ENCODE measurements at places on chromosomes 5 and 9.

DNA sequence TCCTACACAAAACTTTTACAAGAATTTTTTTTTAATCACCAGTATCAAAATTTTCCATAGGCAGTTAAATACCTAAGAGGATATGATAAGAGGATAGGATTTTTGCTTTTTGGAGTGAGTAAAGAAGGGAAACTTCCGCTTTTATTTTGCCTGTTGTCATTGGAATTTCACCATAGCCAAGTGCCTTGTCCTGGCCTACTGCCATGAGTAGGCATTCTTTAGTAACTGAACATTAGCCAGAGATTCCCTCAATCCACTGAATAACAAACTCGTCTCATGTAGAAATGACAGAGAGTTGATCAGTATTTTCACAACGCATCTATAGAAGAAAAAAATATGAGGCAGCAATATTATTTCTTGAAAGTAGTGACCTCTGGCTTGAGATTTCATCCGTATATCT is 289.6 kb upstream of the ADAMTSL1 start:
- peak; percentile 27 for DNase-seq

DNA sequence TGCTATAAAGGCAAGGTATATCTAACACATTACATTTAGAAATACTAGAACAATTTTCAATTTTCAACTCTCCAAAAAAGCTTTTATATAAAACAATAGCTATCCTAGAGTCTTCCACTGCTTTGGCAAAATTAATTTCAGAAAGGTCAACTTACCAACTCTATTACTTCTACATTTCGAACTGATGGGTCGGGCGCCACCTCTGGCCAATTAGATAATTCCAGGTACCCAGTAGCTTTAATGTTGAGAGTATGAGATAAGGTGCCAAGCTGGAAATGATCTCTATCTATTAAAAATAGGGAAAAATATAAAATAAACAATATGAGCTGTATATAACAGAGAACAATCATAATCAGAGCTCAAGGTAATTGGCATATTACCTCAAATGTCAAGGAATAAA is 166.6 kb downstream of the AP3B1 start:
- no peak for DNase-seq

DNA sequence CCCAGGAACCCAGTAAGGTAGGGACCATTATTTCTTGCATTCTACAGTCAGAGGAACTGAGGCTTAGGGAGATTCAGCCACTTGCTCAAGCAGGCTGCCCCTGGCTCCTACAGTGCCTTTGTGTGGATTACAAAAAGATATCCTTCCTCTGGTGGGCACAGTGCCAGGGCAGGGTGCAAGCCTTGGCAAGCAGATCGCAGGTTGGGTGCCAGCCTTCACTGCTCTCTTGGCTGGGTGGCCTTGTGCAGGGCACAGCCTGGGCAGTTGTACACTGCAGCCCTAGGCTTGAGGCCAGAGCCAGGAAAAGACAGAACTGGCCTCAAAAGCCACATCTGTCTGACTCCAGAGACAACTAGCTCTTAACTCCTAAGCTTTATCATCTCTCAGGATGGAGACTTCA is 15.0 kb downstream of the DOCK2 start:
- peak; percentile 63 for DNase-seq

DNA sequence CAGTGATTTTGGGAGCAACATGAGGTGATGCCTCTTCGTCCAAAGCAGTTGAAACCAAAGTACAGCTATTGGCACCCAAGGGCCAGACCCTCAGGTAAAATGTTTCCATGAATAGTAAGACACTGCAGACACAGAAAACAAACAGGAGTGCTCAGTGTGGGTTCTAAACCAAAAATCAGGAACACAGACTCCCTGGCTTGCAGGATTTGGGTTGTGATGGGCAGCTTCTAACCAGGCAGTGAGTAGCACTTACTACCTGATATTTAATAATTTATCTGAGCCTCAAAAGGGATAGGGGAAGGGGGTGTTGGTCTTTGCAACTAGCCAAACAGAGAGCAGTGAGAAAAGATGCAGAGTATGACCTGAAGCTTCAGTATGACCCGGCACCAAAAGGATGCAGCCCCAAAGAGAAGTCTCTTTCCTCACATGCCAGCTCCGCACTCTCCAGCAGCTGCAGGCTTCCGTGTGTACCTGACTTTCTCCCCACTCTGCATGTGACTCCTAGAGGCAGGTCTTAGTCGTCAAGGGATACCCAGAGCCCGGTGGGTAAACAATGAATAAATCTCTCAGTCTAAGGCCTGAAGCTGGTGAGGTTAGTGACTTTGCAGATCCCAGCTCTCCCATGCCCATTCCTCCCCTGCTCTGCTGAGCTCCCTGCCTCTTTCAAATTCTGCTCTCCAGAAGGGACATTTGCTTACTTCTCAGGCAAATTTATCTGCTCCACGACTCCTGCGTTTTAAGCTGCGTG is 105.4 kb upstream of the SPOCK1 start:
- DNase-seq: no peak
